Stimulated activated naive B cell treated with anti-CD40 and anti-IgM and Interleukin-4, amounts not matched to agents 10 μg/mL and 1 μg/mL and 100 μg/mL, for 72 hours (primary cell): ENCODE measurements at places on chromosomes 13 and 19.
A peak's percentile ranks its signal among the peaks of the same experiment; 100 is the strongest.

DNA sequence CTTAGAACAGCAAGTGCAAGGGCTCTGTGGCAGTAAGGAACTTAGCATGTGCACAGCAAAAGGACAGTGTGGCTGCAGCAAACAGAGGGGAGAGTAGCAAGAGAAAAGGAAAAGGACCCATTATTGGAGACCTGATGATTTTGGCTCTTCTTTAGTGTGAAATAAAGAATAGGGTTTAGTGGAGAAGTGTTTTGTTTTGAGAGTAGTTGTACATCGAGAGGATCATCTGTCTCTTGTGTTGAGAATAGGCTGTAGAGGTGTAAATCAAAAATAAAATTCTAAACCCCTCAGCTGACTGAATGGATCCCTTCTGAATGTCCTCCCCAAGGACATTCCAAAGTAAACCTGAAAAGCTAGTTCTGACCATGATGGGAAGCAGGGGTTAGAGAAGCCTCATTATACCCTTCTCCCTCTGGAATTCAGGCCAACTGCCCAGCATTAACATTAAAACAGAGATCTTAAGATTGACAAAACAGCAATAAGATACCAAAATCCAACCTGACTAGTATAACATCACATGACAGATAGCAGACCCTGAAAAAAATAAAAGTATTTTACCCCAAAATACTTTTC, 73.6 kb upstream of the OBI1 start:
- DNase-seq, result no peak

DNA sequence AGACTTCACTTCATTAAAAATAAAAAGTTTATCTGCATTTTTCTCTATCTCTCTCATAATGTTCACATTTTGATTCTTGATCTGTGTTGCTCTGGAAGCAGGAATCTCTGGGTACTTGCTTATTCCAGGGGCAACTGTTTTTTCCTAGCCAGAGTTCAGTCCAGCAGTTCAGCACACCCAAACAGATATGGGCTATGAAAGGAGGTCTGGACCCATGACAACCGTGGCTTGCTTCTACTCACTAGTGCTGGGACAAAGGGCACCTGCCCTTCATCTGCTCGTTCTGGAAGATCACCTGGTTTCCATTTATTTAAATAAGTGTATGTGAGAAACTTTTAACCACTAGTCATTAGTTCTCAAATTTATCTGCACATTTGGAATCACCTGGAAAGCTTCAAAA, 36.0 kb downstream of the POLR1D start:
- no peak for DNase-seq

DNA sequence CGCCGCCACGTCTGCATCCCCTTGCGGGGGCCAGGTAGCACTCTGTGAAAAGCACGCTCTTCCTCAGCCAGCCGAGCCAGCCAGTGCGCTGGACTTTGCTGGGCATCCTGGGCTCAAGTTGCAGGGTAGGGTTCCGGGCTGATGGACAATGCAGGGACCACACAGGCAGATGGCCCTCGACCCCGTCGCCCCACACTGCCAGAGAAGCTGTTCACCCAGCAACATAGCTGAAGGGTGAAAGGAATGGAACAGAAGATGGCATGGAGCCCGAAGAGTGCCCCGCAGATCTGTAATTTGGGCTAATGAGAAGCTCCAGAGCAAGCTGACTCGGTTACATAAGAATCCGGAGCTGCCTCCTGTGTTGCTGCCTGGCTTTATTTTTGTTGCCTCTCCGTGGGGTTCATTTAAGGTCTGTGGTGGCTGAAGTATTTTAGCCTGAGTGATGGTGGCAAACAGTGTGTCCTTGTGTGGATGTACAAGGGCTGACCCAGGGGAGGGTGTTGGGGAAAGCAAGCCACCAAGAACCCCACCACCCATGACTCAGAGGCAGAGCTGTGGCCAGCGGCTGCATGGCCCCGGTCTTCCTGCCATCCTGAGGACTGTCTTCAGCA, 105.8 kb downstream of the SOX1 start:
- no peak for DNase-seq

DNA sequence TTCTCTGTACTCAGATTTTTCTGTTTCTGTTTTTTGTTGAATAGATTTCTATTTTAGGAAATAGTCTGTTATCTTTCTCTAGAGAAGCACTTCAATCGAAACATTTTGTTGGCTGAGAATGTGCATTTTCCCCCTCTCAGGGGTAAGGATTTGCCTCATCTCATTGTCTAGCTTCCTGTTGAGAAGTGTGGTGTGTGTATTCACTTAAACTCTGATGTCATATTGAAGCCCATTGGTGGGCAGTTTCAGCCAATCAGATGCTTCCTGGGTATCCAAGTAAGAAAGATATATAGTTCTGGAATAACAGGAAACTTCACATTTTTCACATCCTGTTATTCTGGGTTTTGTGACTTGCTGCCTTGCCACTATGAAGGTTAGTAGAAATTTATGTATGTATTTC, 87.6 kb downstream of the ARHGEF7 start:
- DNase-seq, result no peak

- no peak for DNase-seq
Observed at GRCh38 chr13:98428256-98428966, 148.5 kb downstream of the STK24 start.

- no peak for DNase-seq
Observed at GRCh38 chr13:41568972-41569351, 111.6 kb downstream of the RGCC start.

DNA sequence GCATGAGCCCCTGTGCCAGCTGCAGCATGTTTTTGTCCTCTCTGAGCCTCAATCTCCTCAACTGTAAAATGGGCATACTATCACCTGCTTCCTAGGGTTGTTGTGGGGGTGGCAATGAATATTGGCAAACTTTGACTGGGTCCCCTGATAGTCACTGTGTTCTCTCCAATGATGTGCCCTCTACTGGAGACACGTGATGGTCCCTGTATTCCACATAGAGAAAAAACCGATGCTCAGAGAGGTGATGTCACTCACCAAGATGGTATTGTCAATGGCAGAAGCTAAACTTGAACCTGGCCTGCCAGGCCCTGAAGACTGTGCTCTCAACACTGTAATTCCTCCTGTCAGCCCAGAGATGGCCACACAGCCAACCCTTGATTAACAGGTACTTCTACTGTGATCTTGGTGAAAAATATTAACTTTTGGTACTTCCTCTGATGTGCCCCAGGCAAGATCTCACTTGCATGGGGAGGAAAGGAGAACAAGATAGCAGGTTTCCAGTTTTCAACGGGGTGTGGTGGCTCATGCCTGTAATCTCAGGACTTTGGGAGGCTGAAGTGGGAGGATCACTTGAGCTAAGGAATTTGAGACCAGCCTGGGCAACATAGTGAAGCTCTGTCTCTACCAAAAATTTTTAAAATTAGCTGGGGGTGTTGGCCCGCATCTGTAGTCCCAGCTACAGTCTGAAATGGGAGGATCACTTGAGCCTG, 3.6 kb downstream of the CEACAM20 start:
- DNase-seq, result no peak

DNA sequence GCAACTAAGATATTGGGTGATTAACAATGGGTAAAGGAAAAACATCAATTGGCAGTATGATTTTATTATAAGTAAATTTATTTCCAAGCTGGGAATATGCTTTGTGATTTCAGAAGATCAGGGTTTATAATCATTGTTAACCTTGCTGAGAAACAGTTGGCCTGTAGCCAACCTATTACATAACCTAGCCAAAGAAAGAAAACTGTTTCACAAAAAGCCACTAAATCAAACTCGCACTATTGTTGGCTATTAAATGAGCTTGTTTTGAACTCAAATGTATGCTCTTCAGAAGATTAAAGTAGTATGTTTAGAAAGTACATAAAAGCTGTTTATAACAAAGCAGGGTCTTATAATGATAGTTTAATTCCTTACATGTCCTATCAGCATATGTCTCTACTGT, 151.7 kb downstream of the LHFPL6 start:
- no peak for DNase-seq

GRCh38 chr19:51493776-51494175, 7.8 kb downstream of the SIGLEC12 start:
- no peak for DNase-seq

- peak; percentile 90 for DNase-seq
Observed at GRCh38 chr19:21767065-21767800, at the start of gene ZNF100. Gene ZNF100 (minus strand): TSS chr19:21767579. CDS start chr19:21767429, 150 bp downstream.

GRCh38 chr13:106140476-106140875, 395.0 kb downstream of the EFNB2 start:
- no peak for DNase-seq
